Small intestine (tissue), 16 donors: ENCODE measurements at places on chromosomes 16 and 17. TPM values are rescaled to one million over a fixed set of nuclear protein-coding genes. Genes with fewer than 3 reads are reported as not detected.

GRCh38 chr16:57409065-57409464, 4.5 kb downstream of the CCL17 start:
- no peak for DNase-seq

DNA sequence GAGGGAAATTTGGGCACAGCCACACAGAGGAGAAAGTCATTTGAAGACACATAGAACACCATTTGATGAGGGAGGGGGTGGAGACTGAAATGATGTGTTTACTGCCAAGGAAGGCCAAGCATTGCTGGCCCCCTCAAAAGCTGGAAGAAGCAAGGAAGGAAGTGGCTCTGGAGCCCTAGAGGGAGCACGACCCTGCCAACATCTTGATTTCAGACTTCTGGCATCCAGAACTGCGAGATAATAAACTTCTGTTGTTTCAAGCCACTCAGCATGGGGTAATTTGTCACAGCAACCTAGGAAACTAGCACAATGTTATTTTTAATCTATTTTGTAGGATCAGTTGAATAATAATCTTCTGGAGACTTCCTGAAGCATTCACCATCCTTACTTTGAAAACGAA, 314.8 kb upstream of the GOT2 start:
- DNase-seq = no peak

- no peak for DNase-seq
These were observed 524.8 kb upstream of the EEF2KMT start for GRCh38 chr16:5622234-5622884.

GRCh38 chr17:57562184-57562698, 182.9 kb downstream of the CCDC182 start:
- DNase-seq = no peak

- DNase-seq = no peak
These were observed 81.7 kb upstream of the FAM20A start for GRCh38 chr17:68682903-68683302.

- peak; percentile 98 for DNase-seq
These were observed 30.4 kb upstream of the PITPNA start for GRCh38 chr17:1592751-1593629.

DNA sequence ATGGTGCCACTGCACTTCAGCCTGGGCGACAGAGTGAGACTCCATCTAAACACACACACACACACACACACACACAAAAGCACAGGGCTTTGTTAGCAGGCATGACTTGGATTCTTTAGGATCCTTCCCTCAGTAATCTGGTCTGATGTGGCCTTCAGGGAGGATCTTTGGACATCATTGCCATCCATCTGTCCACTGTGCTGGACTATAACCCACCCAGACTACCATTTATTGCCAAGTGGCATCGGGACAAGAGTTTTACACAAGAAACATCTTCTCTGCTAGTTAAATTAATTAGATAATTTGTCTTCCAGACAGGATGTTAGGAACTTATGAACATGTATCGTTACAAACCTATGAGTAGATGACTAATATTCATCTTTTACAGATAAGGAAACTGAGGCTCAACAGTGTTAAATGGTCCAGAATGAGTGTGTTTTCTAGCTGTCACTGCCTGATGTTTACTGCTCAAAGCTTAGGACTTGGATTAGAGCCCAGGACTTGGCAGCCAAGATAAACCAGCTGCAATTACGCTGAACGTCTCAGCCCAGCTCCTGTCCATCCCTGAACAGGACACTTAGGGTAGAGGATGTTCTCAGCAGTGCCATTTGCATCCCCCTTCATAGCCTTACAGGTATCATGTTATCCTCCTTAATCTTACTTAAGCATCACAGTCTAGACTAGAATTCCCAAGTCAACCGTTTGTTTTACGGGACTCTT, 285.8 kb downstream of the WWOX start:
- DNase-seq = no peak

- peak; percentile 56 for DNase-seq
These were observed 6.2 kb downstream of the HASPIN start for GRCh38 chr17:3729881-3730280.

- DNase-seq = no peak
These were observed 30.8 kb downstream of the C16orf54 start for GRCh38 chr16:29714972-29715371.

DNA sequence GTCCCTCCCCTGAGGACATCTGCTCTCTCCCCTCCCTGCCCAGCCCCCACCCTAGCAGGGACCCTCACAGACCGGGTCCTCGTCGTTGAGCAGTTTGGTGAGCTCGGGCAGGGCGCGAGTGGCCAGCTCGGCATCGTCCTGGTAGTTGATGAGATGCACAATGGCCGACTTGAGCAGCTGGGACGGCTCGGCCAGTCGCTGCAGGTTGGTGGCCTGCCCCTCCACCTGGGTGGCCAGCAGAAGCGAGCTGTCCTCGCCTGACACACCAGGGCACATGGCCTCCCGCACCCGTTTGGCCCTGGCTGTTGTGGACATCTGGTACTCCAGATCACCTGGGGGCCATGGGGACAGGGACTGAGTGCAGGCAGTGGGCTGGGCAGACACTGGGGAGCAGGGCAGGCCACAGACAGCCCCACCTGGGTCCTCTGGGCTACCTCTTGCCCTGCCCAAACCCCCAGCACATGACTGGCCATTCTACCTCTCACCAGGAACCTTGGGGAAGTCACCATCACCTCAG, 17.1 kb downstream of the JUP start:
- DNase-seq = no peak

GRCh38 chr17:7632492-7632894, 2.6 kb downstream of the SHBG start:
- DNase-seq = no peak

GRCh38 chr17:73952082-73952479, 251.4 kb upstream of the RPL38 start:
- DNase-seq = peak; percentile 7

Gene GRAPL
- 3.9 TPM for polyA plus RNA-seq

Gene CLEC18A
- 0.87 TPM for polyA plus RNA-seq

Gene MMD
- 4.0 TPM for polyA plus RNA-seq
